ENCODE measurements at places on chromosomes 11 and 22.

- no peak for DNase-seq
Observed at GRCh38 chr11:74923125-74923524, 25.8 kb downstream of the XRRA1 start.

DNA sequence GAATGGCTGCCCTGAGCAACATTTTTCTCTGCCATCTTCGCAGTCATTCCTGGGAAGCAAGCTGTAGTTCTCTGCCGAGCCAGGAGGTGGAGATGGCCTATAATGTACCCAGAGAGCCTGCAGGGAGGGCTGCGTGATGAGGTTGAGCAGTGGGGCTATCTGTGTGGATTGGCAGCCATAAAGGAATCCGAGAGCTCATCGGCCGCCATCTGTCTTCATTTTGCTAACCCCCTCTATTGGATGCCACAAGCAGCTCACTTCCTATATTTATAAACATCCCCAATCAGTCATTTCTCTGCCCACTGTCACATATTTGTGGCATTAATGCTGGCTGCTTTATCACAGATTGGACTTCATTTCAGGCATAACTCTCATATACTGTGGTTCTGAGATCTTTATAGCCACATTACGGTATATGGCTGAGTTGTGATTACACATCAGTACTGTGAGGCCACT, 209.5 kb downstream of the NTM start:
- no peak for DNase-seq

GRCh38 chr11:129992161-129992944, 10.3 kb downstream of the PRDM10 start:
- DNase-seq: no peak

DNA sequence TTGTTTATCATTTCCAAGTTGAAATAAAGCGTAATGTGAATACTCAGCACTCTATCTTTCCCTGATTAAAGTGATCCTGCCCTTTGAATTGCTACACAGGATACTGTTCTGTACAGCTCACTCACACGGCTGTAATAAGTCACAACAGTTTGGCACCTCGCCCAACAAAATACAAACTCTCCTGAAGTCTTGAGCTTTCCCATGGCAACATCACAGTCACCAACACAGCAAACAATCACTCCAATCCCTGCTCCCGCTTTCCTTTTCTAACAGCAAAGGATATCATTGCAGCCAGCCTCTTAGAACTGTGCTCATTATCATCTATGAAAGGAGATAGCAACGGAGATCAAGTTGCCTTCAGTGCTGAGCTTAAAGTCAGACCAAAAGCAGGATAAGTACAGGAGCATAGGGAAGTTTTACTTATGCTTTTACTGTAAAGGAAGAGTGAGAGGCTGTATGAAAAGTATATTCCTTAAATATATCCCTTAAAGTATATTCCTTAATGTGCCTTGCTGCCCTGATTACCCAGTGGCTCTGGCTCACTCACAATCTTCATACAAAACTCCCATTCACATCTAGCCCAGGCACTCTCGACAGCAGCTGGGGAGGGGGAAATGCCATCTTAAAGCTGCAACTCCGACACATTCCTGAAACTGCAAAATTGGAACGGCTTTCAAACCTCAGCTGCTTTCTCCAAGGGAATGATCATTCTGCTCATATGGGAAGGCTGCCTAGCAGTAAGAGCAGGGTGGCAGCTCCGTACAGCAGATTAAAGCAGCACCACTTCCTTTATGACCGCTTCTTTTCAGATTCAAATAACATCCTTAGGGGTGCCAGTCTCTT, 35.8 kb downstream of the MAML2 start:
- DNase-seq: no peak

- no peak for DNase-seq
Observed at GRCh38 chr22:33275073-33275443, 216.9 kb upstream of the SYN3 start.

DNA sequence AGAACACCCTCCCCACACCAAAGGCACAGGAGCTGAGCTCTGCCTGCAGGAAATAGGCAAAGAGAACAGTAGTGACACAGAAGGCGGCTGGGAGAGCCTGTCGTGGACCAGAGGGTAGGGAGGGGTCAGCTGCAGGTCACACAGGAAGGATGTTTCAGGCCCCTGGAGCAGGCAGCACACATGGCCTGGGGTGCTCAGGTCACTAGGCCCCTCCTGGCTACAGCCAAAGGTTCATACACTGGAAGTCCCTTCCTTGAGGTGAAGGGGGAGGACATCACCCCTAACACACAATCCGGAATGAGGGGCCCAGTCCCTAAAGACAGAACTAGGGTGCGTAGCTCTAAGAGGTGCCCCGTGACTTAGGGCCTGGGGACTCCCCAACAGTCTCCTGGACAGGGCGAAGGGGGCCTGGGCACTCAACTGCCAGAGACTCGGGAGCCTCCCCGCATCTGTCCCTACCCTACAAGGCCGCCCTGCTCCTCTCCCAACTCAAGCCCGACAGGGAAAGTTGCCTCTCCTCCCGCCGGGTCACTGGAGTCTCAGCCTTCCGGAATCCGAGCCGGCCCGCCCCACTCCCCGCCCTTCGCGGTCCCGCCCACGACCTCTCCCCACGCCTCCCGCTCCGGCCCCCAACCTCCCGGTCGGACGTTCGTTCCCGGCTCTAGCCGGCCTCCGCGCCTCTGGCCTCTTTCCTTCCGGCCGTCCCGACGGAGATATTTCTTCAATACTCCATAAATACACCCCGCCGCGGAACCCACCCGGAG, at the start of gene CYB5R2:
TSS of gene CYB5R2 (minus strand) at position 541 of the 764 bp plus-strand sequence. CDS start 675 bp downstream, outside the sequence.
- DNase-seq: no peak

- no peak for DNase-seq
Observed at GRCh38 chr22:22578702-22579424, 19.8 kb upstream of the PRAME start.

- DNase-seq: no peak
Observed at GRCh38 chr22:29208879-29209623, 3.4 kb downstream of the EMID1 start.

- no peak for DNase-seq
Observed at GRCh38 chr11:12890476-12890875, 118.6 kb upstream of the RASSF10 start.

GRCh38 chr11:73797457-73797856, 9.8 kb downstream of the MRPL48 start:
- no peak for DNase-seq

DNA sequence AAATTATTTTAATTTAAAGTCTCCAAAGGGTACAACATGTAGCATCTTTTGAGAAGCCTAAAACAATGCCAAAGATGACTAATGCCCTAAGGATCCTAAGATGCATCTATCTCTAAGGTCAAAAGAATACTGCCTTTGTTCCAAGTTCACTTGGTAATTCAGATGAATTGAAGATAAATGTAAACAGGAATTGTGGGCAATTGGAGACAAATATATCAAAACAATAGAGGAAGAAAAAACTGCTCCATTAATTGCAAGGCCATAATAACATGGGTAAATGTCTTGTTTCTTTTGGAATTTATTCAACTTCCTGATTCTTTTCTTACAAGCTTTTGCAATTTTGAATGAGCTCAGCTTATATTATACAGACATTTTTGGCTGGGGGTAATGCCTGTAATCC, 338.6 kb downstream of the TTC28 start:
- DNase-seq: no peak

Measured in stimulated activated CD8-positive, alpha-beta memory T cell treated with anti-CD3 and anti-CD28 coated beads, Interleukin-7, amount 100 ng/mL, for 1 hour (primary cell).